ENCODE measurements at places on chromosomes 13 and 19. TPM values are rescaled to one million over a fixed set of nuclear protein-coding genes. Genes with fewer than 3 reads are reported as not detected.

The PLEKHA4 gene
- 20.4 TPM for total RNA-seq

The SHISA7 gene
- total RNA-seq: not detected

The CYP4F8 gene
- total RNA-seq: not detected

The TSSK6 gene
- total RNA-seq: 4.1 TPM

The MAP4K1 gene
- total RNA-seq: 9.1 TPM

The OVOL3 gene
- total RNA-seq: not detected

The ATP4B gene
- not detected for total RNA-seq

The ELAVL1 gene
- total RNA-seq: 134 TPM

The CGB3 gene
- not detected for total RNA-seq

The TSHZ3 gene
- 0.05 TPM for total RNA-seq

The IGFL2 gene
- total RNA-seq: not detected

The IGFL3 gene
- total RNA-seq: not detected

Measured in HCT116 (cell line).